ENCODE measurements at places on chromosomes 13 and 19.

DNA sequence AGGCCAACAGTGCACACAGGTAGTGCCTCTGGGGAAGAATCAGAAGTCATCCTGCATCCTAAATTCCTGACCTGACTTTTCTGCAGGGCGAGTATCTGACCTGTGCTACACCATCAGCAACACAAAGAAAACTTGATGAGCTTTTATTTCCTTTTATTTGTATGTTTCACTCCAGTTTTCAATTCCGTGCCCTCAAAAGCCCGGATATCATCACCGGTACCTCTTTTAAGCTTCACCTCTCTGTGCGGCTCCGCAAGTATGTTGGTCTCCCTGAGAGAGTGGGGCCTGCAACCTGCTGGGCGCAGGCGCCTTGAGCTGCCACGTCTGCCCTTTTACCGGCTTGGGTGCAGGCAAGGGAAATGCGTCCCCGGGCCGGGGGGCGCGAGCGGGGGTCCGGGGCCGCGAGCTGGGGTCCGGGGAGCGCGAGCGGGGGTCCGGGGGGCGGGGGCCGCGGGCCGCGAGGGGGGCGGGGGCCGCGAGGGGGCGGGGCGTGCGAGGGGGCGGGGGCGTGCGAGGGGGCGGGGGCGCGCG, 4.3 kb upstream of the DUXA start:
- no peak for DNase-seq

DNA sequence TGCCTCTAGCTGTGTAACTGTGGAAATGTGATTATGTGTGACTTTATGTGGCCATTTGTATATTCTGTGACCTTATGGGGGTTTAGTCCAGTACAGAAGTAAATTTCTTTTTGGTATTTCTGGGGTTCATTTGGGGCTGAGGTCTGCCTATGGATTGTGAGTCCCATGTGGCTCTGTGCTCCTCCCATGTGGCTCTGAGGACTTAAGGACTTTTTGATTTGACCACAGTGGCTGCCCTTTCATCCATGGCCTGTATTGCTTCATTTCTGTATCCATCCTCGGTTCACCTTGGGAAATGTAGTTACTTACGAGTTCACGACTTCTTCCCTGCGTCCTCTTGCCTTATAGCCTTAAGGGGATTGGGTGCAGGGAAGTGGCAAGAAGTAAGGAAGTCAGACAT, 1.0 kb downstream of the ZNF420 start:
- no peak for DNase-seq

- peak; percentile 67 for DNase-seq
Observed at GRCh38 chr19:13154241-13154778, 4.1 kb downstream of the IER2 start.

DNA sequence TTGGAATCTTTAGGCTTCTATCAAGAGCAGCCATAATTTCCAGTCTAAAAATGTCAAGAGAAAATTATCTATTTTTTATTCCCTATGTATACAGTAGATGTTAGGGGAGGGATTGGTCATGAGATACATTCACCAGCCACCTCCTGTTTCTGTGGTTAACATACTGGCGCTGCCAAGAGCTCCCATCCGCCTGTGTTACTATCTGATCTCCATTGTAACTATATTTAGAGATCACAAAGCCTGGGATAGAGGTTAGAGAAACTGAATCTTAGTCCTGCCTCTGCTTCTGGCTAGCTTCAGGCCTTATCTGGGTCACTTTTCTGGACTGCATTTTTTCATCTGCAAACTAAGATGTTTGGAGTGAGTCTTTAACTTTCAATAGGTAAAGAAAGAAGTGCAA, 46.3 kb downstream of the POLR1D start:
- no peak for DNase-seq

- DNase-seq, result no peak
Observed at GRCh38 chr13:110265341-110265681, 41.6 kb downstream of the COL4A1 start.

All from activated CD4-positive, alpha-beta memory T cell treated with anti-CD3 and anti-CD28 coated beads, Interleukin-2, amount 10 ng/mL, durations not matched to agents 7 days and 5 days (primary cell).